ENCODE measurements at places on chromosomes 7 and 10.

DNA sequence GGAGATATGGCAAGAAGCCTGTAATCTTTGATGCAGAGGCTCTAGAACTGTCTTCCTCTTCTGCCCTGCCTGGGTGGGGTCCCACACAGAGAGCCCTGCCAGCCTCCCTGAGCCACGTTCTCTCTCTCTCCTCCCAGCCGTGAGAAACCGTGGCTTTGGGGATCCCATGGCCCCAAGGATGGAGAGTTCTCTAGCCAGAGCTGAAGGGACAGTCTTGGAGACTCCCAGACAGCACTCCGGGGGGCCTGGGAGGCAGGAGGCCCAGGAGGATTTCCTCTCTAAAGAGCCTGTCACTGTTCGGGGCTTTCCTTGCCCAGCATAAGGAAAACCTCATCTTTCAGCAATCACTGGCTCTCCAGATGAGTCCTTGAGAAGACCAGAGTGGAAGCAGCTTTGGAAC, 227.1 kb downstream of the ARHGAP12 start:
- DNase-seq, result no peak

GRCh38 chr7:17474724-17475344, 176.4 kb downstream of the AHR start:
- DNase-seq, result peak; percentile 45

DNA sequence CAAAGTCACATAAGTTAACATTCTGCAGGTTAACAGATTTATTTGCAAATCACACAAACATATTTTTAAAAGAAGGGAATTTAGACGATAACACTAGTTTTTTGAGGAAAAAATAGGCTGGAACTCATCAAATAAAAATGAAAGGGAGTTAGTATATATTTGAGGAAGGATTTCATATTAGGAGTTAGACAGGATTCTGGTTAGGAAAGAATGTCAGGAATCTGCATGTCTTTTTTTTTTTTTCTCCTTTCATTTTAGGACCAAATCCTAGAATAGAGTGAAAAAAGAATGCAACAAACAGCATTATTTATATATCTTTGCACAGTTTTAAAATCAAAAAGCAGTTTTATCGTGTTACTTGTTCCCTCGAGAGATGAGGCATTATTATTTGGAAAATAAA, 8.9 kb upstream of the TRDMT1 start:
- DNase-seq, result no peak

DNA sequence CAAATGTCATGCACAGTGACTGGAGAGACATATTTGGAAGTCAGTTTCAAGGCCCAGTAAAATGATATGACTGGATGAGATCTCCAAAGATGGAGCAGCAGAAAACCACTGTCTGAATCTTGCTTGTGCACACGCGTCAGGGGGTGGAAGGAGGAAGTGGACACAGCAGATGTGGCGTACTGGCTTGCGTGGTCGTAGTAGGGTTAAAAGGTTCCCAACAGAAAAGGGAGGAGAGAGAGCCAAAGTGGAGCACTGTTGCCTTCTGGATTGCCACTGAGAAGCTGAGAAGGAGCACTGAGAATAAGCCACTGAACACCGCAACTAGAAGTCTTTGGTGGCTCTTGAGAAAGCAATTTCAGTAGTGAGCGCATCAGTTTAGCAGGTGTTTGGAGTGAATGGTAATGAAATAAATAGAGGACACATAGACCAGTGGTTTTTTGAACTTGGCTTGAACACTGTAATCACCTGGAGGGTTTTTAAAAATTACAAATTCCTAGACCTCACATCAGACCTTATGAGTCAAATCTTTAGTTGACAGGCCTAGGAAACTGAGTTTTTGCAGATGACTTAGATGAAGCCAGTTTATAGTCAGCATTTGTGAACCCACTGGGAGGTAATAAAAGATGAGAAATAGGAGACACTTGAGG, 227.3 kb downstream of the PTEN start:
- DNase-seq, result no peak

DNA sequence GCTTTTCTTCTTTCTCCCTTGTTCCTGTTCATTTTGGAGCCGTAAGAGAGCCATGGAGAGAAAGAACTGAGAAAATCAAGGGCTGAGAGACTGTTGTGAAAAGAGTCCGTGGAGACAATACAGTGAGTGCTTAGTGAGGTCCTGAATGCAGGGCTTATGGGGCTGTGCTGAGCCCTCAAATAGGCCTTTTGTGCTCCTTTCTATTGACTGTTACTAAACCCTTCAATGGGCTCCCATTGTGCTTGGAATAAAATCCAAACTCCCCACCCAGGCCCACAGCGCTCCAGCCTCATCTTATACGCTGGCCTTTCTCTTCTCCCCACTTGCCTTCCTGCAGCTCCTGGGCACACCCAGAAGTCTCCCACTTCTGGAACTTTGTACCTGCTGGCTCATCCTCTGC, 243.1 kb upstream of the HABP2 start:
- DNase-seq, result no peak

DNA sequence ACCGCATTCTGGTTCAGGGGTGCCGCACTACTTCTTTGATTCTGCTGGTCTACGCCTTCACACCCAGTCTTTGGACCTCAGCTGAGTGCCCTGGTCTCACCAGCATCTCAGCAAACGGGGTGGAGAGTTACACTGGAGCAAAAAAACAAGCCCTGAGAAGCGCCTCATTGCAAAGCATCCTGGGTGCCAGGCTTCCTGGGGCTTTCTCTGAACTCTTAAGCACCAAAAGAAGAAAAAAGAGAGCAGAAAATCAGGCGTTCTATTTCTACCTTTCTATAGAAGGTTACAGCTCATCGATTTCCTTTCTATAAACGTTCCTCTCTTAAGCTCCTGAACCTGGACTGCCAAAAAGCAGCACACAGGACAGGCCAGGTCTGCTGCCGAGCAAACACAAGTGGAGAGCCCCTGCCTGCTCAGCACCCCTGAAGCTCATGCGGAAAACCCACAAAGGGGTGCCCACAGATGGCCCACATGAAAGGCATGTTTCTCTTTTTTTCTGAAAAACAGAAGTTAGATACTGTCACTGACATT, 217.9 kb downstream of the SFMBT2 start:
- DNase-seq, result peak; percentile 55

All from germinal center (tissue), 1 donor.